Right kidney (tissue), 9 donors: ENCODE measurements at places on chromosomes 11 and 22.

GRCh38 chr22:27839057-27839660, 37.6 kb upstream of the MN1 start:
- no peak for DNase-seq

DNA sequence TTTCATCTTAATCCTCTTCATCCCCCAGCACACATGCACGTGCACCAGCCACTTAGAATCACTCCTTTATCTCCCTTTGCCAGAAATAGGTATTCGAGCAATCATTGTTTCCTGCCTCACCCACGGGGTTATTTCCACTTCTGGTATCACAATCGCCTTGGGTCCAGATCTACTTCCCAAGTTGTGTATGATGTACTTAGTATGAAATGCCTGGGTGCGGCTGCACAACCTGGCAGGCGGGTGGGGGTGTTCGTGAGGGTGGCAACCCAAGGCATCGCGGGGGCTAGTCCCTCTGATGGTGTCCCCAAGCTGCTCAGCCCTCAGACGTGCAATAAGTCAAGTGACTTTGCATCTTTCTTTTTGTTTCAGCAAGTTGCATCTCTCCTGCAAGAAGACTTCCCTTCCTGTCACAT, 475.6 kb downstream of the MIAT start:
- no peak for DNase-seq

DNA sequence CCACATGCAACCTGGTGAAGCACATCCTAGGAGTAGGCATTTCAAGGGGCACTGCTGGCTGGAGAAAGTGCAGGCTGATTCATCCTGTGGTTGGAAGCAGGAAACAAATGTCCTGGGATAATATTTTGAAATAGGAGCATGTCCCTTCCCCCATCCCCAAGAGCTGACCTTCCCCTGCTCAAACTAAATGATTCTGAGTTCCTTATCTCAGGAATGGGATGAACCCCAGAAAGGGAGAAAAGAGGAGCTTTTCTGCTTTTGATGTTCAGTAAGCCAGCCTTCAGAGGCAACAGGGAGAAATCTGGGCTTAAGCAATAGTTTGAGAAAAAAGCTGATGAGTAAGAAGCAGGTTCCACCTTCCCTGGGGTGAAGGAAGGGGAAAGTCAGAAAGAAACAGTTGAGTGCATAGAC, 19.5 kb upstream of the SPON1 start:
- no peak for DNase-seq

- DNase-seq, result no peak
Measured at GRCh38 chr22:33447733-33448132, 389.6 kb upstream of the SYN3 start.

GRCh38 chr11:613369-613968, 2.3 kb downstream of the IRF7 start:
- DNase-seq, result peak; percentile 28

DNA sequence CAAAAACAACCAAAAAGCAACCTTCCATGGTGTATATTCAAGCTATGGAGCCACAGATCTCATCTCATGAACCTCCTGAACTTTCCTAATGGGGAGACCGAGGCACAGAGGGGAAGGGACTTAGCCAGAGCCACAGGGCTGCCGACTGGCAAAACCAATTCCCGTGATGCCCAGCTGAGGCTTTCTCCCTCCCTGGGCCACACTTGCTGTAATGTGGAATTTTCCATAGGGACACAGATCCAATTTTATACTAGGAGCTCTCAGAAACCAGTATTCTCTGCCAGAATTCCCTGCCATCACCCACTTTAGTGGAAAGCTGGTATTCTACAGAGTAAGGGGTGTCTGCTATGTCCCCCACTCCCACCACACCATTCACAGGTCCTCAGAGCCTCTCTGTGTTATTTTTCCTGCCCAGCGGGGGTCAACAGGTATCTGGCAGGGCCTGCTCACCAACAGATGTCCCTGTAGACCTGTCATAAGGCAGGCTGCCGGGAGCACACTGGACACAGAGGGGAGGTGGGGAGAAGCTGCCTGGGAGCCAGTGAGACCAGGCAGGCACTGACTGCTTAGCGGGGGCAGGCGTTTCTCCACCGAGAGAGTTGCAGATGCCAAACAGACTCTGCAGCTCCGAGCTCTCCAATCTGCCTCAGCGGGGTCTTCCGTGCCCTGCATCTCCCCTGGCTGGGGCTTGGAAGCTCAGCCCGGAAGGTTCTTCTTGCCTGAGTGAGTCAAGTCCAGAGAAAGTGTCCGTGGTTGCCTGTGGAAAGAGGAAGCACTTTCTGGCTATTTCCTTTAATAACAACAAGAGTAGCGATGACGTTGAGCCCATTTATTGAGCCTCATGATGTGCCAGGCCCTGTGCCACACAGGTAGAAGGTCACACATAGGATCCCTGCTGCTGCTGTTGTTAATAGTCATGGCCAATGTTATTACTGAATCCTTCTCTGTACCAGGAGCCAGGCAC, 26.3 kb downstream of the RPS6KA4 start:
- no peak for DNase-seq

GRCh38 chr11:128658502-128658901, 35.4 kb upstream of the FLI1 start:
- no peak for DNase-seq

DNA sequence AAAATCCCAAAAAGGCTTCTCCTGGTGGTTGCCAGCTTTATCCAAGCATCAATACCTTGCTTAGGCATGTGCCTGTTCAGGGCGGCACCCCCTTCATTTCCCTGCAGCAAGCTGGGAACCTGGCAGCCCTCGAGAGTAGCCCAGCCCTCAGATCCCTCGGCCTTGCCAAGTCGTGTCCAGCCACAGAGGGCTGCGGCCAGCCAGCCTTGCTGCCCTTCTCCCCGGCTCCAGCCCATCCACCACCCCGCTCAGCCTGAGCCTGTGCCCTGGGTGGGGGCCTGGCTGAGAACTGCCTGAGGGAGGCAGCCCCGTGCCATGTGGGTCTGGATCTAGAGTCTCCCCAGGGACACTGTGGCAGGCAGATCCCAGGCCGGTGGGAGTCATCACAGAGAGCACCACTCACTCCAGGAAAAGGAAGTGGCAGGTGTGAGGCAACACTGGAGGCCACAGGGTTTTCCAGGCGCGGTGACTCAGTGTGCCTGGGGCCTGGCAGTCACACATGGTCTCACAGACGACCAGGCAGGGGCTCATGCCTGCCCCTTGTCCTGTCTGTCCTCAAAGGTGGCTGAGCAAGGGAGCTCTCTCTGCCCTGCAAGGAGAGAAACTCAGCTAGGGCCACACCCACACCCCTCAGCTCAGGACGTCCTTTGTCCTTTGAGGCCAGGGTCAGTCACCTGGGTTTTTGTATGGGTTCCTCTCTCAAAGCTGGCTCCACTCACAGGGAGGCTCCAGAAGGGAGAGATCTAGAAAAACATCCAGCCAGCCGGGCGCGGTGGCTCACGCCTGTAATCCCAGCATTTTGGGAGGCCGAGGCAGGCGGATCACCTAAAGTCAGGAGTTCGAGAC, 12.2 kb upstream of the CDC42BPG start:
- no peak for DNase-seq

DNA sequence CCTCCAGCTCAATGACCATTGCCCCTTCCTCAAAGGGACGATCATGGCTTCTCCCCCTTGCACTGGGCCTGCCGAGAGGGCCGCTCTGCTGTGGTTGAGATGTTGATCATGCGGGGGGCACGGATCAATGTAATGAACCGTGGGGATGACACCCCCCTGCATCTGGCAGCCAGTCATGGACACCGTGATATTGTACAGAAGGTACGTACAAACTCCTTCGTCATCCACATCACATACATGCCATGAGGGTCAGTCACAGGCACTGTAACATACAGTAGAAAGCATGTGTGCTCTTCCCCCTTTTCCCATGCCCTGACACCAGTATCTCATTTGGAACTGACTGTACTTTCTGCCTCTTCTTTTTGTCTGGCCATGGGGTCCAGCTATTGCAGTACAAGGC, 4.0 kb downstream of the TAF10 start:
- no peak for DNase-seq

- DNase-seq, result no peak
Measured at GRCh38 chr11:110878513-110878912, 166.3 kb upstream of the ARHGAP20 start.

- no peak for DNase-seq
Measured at GRCh38 chr11:47234669-47235100, 13.9 kb downstream of the ACP2 start.

DNA sequence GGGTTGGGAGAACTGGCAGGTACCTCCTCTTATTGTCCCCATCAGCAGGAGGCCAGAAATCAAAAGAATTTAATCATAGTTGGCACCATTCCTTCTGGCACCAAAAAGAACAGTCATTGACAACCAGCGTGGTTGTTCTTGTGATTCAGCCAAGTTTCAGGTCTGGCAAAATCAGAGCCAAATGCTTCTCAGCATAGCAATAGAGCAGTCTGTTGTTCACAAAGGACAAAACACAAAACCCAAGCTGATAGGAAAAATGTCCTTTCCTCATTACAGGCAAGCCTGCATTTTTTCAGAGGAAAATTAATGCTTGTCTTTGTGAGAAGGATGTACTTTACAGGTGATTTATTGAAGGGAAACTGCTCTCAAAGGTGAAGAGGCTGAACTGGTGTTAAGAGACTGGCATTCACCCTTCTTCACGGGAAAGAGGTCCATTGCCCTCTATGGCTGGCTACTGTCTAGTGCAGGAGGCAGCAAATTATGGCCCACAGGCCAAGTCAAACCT, 241.8 kb upstream of the ARHGAP42 start:
- DNase-seq, result no peak
